Right forelimb (tissue), 1 donor: ENCODE measurements at places on chromosomes 12 and 14.

GRCh38 chr14:33794791-33795305 is 156.0 kb downstream of the EGLN3 start:
- no peak for DNase-seq

- DNase-seq = no peak
Measured at GRCh38 chr14:95211721-95212504, 54.6 kb upstream of the DICER1 start.

- no peak for DNase-seq
Measured at GRCh38 chr12:83318386-83319098, 631.8 kb downstream of the TMTC2 start.

DNA sequence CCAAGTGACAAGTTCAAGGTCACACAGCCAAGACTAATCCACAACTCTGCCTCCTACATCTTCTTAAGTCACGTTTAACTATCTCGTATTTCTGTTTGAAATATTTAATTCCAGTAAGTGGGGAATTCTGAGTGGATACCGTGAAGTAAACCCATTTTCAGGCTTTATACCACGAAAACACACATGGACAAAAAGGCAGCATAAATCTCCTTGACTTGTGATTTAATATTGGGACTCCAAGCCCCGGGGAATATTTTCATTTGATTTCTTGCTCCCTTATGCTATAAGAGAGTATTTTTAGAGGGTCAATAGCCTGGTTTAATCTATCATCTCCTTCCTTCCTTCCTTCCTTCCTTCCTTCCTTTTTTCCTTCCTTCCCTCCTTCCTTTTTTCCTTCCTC is 716.7 kb downstream of the VRK1 start:
- DNase-seq = no peak
